ENCODE measurements at places on chromosomes 11 and 22.
A peak's percentile ranks its signal among the peaks of the same experiment; 100 is the strongest.

DNA sequence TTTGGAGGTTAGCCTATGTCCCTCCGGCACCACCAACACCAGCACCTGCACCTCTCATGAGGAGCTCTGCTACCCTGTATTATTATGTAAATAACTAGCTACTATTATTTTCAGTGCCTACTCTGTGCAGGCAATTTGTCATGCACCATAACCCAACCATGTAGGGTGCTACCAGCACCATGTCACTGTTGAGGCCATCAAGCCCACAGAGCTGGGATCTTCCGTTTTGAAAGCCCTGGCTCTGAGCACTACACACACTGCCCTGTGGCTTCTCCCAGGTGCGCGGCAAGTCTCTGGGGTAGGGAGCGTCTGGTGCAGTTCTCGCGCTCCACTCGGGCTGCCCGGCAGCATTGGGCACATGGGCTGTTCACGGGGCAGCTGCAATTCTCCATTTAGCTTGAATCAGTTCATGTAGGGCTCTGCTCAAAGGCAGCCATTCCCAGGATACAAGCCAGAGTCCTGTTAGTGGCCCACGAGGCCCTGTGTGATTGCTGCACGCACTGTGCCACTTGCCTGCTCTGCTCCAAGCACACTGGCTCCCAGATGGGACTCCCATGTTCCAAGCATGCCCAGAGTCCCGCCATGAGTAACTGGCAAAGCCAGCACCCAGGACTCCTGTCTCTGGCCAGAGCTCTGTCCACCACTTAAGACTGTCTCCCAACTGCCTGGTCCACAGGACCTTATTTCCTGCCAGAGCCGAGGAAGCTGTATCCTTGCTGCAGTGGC, 42.5 kb upstream of the CDON start:
- DNase-seq: no peak

- DNase-seq: no peak
Measured at GRCh38 chr11:61153593-61154095, 7.6 kb downstream of the VPS37C start.

- DNase-seq: peak; percentile 11
Measured at GRCh38 chr11:12719221-12719620, 45.0 kb downstream of the TEAD1 start.

GRCh38 chr11:83078269-83078668, 6.6 kb upstream of the RAB30 start:
- DNase-seq: no peak

DNA sequence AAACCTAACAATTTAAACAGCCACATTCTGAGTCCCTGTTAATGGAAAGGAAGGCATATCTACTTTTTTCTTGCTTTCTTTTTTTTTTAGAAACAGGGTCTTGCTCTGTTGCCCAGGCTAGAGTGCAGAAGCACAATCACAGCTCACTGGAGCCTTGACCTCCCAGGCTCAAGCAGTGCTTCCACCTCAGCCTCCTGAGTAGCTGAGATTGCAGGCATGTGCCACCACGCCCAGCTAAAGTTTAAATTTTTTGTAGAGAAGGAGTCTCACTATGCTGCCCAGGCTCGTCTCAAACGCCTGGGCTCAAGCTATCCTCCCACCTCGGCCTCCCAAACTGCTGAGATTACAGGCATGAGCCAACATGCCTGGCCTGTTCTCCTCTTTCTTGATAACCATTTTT, 25.4 kb downstream of the ARFGAP3 start:
- no peak for DNase-seq

DNA sequence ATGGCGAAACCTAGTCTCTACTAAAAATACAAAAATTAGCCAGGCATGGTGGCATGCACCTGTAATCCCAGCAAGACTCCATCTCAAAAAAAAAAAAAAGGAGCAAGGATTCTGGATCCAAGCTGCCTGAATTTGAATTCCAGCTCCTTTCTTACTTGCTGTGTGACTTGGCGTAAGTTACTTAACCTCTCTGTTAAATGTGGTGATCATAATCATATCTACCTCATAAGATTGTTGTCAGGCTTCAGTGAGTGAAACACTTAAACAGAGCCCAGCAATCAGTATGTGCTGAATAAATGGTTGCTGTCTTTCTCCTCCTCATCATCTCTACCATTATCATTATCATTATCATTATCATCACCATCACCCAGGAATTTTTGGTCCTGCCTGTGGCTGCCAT, 2.7 kb downstream of the MB start:
- no peak for DNase-seq

DNA sequence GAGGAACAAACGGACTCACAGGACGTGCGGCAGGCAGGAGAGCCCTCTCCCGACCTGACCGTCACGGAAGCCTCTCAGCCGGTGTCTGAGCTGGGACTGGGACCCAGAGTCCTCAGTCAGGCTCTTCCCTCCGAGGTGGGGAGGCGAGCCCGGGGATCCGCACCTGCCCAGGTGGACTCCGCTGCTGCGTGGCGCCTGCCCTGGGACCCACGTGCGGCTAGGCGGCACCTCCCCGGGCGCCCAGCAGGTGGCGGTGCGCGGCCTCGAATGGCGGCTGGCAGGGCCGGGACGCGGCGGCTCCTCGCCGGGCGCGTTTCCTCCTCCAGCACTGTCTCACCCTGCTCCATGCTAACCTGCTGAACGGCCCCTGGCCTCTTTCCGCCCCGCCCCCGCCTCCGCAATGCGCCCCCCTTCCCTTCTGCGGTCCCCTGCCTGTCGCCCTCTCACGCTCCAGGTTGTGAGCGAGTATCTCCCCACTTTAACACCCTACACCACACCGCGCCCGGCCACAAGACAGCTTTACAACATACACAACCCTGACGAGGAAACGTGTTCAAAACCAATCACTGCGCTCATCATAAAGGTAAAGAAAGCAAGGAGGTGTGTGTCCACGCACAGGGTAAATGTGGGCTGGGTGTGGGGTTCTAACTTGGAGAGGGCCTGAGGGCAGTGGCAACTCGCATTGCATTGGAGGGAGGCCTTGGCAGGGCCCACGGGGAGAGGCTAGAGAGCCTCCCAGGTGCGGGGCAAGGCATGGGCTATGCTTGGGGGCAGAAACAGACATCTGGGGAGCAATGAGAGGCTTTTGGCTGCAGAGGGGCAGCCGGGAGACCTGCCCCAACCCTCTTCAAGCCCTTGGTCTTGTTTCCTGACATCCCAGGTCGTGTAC, 25.9 kb upstream of the ATXN10 start:
- DNase-seq: peak; percentile 79

GRCh38 chr11:35005141-35005780, 88.8 kb downstream of the PDHX start:
- peak; percentile 50 for DNase-seq

GRCh38 chr11:121494355-121495099, 41.8 kb upstream of the SORL1-AS1 start:
- DNase-seq: no peak

- no peak for DNase-seq
Measured at GRCh38 chr11:26827567-26828081, 105.8 kb upstream of the SLC5A12 start.

DNA sequence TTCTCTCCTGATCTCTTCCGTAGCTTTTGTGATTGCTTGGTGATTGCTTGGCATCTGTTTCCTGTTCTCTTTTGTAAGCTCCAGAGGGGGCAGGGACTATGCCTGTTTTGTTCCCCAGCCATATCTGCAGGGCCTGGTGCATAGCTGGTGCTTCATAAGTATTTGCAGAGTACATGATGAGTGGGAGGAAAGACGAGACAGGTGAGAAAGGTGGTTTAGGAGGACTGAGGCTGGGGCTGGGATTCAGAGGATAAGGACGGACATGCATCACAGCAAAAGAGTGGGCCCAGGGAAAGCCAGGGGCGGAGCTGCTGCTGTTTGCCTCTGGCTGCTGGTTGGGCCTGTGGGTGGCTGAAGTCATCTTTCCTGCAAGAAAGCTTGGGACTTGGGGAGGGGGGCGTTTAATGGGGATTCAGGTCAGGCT, 62.4 kb downstream of the DSCAML1 start:
- peak; percentile 95 for DNase-seq

DNA sequence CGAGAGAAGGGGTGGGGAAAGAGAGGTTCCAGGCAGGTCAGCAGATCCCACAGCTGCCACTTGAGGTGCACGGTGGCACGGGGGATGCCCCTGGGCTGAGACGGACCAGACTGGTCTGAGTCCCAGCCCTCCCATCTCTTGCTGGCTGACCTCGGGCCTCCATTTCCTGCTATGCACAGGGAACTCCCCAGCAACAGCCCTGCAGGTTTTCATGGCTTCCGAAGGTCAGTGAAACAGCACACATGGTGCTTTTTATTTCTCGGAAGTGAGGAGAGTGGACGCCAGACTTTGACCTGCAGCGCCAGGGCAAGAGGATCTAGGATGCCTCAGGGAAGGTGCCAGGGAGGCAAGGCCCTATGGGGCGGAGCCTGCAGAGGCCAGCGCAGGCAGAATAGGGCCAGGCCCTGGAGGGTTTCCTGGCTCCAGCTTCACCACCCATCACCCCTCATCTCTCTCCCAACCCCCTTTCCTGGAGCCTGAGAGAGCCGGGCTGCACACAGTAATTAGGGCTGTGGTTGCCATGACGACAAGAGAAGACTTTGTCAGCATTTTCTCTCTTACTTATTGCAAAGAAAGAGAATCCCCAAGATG, 29.5 kb downstream of the SLC22A12 start:
- DNase-seq: peak; percentile 14

GRCh38 chr22:37025500-37026070, 6.0 kb downstream of the MPST start:
- DNase-seq: no peak

GRCh38 chr11:116144387-116144958, 628.3 kb downstream of the BUD13 start:
- DNase-seq: peak; percentile 18

- no peak for DNase-seq
Measured at GRCh38 chr11:71079795-71080194, 172.6 kb downstream of the SHANK2 start.

DNA sequence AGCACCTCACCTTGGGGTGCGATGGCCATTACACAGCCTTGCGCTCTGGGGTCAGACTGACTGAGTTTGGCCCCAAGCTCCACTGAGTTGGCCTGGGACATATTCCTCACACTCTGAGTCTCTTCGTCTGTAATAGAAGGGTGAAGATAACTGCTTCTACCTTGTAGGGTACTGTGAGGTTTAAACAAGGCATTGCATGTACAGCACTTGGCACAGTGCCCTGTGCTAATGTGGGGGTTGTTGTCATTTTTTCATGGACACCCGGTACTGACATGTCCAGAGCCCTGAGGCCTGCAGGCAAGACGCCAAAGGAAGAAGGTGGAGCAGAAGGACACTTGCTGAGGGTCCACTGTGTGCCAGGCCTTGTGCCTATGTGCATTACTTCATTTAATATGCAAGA, 50.7 kb downstream of the OTOG start:
- DNase-seq: no peak

DNA sequence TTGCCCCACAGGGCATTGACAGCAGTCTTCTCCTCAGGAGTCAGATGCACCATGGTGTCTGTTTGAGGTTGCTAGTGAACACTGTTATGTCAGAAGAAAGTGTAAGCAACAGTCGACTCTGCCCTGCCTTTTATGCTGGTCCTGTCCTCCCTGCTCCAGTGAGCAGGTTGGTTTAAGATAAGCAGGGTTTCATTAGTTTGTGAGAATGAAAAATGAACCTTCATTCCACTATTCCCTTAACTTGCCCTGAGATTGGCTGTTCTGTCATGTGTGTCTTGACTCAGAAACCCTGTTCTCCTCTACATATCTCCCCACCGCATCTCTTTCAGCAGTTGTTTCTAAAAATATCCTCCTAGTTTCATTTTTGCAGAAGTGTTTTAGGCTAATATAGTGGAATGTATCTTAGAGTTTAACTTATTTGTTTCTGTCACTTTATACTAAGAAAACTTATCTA, at the start of gene HBD:
Gene HBD (minus strand): TSS at position 103 of the 454 bp plus-strand sequence. CDS start 50 bp downstream, at position 53.
- no peak for DNase-seq

DNA sequence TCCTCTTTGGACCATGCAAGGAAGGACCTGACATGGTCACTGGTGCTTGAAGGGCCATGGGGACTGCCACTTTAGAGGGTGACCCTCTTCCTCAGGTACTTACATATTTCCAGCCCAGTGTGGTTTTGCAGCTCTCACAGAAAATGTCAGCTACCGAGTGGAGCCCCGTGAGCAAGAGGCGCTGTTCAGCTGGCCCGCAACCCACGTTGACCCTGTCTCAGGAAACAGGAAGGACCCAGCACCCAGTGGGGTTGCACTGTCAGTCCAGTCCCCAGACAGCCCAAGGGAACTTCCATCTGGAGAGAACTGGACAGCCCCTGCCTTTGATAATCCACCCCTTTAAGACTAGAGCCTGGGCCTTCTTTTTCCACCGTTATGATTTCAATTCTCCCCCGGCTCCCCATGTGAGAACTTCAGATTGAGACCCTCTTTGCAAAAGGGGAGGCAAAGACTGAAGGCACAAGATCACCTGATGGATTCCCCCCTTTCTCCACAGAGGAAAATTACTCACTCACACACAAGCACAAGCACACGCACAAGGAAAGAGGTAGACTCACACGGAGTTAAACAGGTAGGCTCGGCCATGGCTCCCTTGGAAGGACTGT, 3.4 kb downstream of the YPEL4 start:
- no peak for DNase-seq

DNA sequence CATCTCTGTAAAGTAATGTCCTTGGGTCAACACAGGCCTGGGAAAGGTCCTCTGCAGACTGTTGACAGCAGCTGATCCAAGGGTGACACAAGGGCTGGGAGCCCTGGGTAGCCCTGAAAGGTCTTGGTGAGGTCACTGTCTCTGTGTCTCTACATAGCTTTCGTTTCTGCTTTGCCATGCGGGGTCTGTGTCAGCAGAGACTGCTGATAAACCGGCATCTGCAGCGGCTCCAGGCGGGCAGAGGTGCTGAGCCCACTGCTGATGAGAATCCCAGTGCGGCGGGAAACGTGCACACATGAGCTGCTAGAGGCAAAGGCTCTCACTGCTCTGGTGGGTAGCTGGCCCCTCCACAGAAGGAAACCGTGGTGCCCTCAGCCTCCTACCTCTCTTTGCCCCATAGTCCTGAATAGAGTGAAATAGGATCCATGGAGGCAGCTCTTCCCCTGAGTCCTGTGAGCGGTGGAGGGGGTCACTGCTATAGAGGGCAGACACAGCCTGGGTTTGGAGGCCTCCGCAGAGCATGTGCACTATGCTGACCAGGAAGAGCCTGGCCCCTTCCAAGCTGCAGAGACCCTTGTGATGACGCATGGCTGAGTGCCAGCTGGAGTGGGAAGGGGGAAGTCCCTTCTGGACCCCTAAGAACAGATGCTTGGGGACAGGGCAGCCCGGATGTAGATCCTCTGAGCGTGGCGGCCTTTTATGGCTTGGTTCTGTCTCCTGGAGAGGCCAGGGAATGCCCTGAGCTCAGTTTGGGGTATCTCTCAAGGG, 17.8 kb upstream of the ST3GAL4 start:
- DNase-seq: no peak

- peak; percentile 27 for DNase-seq
Measured at GRCh38 chr11:31060880-31061279, 308.7 kb downstream of the DCDC1 start.

GRCh38 chr11:71248656-71249055, 3.7 kb downstream of the SHANK2 start:
- peak; percentile 78 for DNase-seq

DNA sequence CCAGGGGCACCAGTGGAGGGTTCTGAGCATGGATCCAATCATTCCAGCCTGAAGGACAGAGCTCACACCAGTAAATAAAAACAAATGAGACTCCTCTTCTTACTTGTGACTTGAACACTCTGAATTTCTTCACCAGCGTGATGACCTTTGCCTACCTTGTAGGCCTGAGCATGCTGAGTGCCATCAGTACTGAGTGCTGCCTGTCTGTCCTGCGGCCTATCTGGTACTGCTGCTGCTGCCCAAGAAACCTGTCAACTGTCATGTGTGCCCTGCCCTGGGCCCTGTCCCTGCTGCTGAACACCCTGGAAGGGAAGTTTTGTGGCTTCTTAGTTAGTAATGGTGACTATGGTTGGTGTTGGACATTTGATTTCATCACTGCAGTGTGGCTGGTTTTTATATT, 23.9 kb downstream of the MRGPRX4 start:
- no peak for DNase-seq

- DNase-seq: peak; percentile 82
Measured at GRCh38 chr11:16154715-16155396, 201.5 kb downstream of the SOX6 start.

Measured in DMS53 (cell line).